ENCODE measurements at places on chromosomes 7 and 10.

DNA sequence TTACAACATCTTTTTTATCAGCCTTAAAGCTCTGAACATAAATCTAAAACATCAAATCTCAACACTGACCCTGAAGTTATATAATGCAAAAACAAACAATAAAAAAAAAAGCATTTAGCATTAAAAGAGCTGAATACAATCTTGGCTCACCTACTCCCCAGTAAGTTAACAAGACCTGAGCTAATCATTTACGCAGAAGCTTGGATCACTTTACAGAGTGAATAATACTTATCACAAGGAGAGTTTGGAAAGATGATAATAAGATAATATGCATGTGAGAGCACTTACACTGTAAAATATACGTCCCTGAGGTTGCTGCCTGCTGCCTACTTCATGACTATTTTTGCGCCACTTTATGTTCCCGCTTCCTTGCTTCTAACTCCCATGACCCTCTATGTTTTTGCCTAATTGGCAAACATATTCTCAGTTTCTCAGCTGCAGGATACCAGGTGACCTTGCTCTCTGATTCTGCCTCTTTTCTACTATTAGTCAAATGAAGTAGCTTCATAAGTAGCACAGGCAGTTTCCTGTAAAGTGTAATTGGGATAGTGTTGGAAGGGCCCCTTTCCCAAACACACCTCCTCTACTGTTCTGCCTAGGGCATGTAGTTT lies 333.6 kb downstream of the LRRTM3 start:
- DNase-seq = no peak

GRCh38 chr10:34539533-34540315 lies 275.4 kb downstream of the PARD3 start:
- DNase-seq = no peak

DNA sequence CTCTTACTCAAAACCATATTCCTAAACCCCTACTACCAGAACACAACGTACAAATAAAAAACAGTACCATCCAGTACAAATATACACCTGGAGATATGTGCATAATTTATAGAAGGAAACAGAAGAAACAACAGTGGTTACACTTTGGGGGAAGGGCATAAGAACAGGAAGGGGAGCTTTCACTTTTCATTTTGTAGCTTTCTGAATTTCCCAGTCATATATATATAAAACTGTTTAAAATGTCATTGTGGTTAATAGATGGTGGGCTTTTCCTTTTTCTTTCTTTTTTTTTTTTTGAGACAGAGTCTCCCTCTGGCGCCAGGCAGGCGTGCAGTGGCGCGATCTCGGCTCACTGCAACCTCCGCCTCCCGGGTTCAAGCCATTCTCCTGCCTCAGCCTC lies 47.2 kb downstream of the MALSU1 start:
- no peak for DNase-seq

GRCh38 chr10:87578842-87579401 lies 74.2 kb downstream of the MINPP1 start:
- DNase-seq = no peak

GRCh38 chr10:98074315-98074911 lies 44.0 kb upstream of the CRTAC1 start:
- DNase-seq = peak; percentile 73

DNA sequence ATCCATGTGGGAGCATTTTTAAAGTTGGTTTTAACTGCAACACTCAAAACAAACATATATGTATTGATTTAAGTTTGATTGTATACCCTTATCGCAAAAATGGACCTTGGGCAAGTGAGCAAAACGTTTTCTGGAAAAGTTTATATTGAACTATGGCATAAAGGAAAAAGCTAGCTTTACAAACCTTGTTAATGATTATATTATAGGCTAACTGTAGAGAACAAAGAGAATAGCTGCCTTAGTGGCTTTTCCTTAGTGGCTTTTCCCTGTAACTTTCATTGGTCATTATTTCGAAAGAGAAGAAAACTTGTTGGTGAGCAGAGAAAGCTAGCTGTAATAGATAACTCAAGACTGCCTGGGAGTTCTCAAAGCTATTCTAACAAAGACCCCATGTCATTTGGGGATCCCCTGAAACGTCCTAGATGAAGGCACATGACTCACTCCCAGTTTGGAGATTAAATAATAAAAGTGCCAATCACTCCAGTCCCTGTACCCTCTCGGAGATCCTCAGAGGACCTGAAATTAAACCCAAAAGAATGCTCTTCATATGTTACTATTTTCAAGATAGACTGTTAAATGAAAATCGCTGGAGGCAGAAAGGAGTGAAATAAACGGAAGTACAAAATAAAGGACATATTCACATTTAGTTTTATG lies 92.1 kb downstream of the SRI start:
- no peak for DNase-seq

DNA sequence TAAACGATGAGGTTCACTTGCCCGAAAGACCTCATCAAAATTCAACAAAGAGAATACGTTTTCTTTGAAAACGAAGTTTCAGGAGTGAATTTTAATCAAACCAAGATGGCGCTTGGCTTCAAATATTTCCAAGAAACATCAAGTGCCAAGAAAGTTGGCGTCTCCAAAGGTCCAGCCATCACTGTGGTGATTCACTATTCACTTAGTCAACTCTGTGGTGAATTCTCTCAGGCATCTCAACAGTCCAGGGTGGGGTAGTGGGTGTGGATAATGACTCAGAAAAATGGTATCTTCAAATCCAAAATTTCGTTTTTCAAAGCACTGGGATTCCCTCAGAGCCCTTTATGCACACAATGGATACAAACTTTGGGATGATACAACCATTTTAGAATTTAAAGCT lies 133.1 kb downstream of the SVIL start:
- no peak for DNase-seq

DNA sequence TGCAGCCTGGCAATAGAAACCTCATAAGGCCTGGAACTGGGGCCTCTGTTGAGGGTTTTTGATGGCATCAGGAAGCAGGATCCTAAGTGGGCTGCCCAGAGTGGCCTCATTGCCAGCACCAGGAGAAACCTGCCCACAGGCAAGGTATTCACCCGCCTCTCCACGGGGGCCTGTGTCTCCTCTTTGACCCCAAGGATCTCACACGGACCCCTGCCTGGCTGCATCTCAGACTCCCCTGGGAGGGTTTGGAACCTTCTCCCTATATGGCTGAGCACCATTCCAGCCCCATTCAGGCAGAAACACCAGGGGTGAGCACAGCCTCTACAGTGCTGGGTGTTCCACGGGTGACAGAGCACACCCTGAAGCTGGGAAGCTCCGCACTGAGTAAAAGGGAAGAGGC lies 14.6 kb upstream of the C10orf71 start:
- DNase-seq = no peak

DNA sequence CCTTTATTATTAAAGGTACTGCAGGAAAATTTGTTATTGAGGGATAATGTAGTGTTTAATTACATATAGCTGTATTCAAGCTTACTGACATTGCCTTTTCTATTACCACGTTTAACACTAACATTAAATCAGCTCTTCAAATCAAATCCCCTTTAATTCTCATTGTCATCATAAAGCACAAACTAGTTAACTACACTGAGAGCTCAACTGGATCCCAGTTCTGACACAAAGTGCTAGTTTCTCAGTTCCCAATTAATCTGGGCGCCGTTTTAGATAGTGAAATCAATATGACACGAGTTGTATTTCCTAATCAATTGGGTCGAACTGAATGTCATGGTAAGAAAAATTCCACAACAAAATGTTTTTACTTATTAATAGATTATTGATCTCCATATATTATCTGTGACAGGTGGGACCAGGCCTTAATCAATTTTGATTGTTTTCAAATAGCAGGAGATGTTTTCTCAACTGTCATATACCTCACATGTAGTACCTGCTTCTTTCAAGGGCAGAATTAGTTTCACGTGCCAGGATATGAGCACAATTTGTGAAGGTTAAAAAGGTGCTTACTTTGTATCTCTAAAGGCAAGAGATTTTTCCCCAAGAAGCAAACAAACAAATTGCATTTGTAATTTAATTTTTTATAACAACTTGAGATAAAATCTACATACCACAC lies 71.0 kb downstream of the AASS start:
- DNase-seq = no peak

GRCh38 chr10:50622706-50623662 lies 772 bp downstream of the SGMS1 start:
- DNase-seq = peak; percentile 58

DNA sequence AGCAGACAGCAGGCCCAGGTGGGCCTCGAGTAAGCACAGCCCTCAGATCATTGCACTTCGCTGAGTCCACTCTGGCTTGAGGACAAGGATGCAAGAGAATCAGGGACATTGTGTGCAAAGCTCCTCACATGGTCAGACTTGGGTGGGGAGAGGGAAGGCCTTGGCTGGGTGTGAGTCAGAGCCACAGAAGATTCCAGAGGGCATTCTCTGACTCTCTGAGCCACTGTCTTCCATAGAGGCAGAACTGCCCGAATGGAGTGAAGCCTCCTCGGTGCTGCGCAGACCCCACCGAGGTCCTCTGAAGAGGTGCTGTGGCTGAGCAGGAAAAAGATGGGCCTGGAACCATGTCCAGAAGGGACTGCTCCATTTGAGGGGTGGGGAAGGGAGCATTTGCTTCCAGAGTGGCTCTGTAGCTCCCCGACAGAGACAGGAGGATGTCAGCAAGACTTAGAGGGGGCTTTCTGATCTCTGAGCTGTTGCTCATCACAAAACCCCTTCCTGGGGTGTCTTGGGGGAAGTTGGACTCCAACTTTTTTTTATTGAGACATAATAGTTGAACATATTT lies 120.8 kb downstream of the PTPN20 start:
- DNase-seq = no peak

GRCh38 chr7:22574754-22575520 lies 74.9 kb upstream of the STEAP1B start:
- DNase-seq = no peak
